SJSA1 (cell line): ENCODE measurements at places on chromosomes 7 and 10.

DNA sequence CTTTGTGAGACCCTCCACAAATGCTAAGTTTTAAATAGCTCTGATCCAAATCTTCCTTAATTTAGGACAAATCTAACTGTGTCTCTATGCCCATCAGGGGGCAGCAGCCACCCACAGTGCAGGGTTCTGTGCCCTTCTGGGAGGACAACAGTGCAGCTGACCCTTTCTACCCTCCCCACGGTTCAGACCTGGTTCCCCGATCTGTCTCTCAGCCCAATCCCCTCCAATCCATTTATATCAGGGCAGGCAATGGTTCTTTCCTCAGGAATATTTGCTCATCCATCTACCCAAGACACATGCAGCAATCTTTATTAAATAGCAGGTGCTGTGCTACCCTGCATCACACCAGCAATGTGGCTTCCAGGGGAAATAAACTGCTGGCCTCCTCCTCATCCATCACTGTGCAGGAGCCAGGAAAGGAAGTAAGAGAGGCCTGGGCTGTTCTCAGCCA is 4.0 kb upstream of the RBM28 start:
- H3K27me3 ChIP-seq = peaks cover 48% of the 10 kb centered on the region
- no peak overlapping the region for H3K27ac ChIP-seq
- peaks cover 4% of the 10 kb centered on the region; the same call in 1 of the 2 replicates for H3K36me3 ChIP-seq
- no peak for DNase-seq
- H3K4me3 ChIP-seq = no peak overlapping the region

GRCh38 chr10:60871215-60871614 is 72.8 kb downstream of the RHOBTB1 start:
- H3K27ac ChIP-seq = no peak overlapping the region
- peaks cover 11% of the 10 kb centered on the region; the same call in 1 of the 2 replicates for H3K4me1 ChIP-seq
- H3K36me3 ChIP-seq = peaks cover 4% of the 10 kb centered on the region; the same call in 1 of the 2 replicates

- H3K36me3 ChIP-seq = no peaks in the 10 kb centered on the region
- no peaks in the 10 kb centered on the region for H3K27me3 ChIP-seq
- no peak overlapping the region for H3K27ac ChIP-seq
- peaks cover 8% of the 10 kb centered on the region for H3K4me1 ChIP-seq
- no peak for DNase-seq
- H3K4me3 ChIP-seq = no peak overlapping the region
Measured at GRCh38 chr10:122279725-122280141, 8.6 kb downstream of the BTBD16 start.

GRCh38 chr10:14010101-14010558 is 320.6 kb downstream of the FRMD4A start:
- DNase-seq = no peak
- H3K4me3 ChIP-seq = peak overlapping the region; percentile 27
- peaks cover 18% of the 10 kb centered on the region for H3K4me1 ChIP-seq
- H3K36me3 ChIP-seq = no peaks in the 10 kb centered on the region
- peak overlapping the region; percentile 78 for H3K27ac ChIP-seq

GRCh38 chr10:7611909-7612308 is 54.9 kb downstream of the ITIH5 start:
- no peaks in the 10 kb centered on the region for H3K36me3 ChIP-seq
- H3K27me3 ChIP-seq = no peaks in the 10 kb centered on the region
- H3K4me3 ChIP-seq = no peak overlapping the region
- DNase-seq = no peak
- H3K27ac ChIP-seq = peak overlapping the region; percentile 77; the same call in 1 of the 2 replicates
- H3K4me1 ChIP-seq = peaks cover 23% of the 10 kb centered on the region

DNA sequence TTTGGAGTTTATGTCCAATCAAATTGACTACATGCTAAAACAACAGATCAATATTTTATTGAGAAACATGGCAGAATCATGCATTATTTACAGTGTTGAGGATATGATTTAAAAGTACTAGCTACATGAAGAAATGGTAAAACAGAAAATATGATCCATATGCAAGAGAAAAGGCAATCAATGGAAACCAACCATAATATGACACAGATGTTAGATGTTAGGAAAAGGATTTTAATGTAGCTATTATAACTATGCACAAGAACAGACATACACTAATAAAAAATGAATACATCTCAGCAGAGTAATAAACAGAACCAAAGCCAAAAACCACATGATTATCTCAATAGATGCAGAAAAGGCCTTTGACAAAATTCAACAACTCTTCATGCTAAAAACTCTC is 166.2 kb upstream of the CACNA2D1 start:
- H3K4me3 ChIP-seq = no peak overlapping the region
- no peaks in the 10 kb centered on the region for H3K36me3 ChIP-seq
- no peak for DNase-seq
- H3K4me1 ChIP-seq = no peaks in the 10 kb centered on the region

DNA sequence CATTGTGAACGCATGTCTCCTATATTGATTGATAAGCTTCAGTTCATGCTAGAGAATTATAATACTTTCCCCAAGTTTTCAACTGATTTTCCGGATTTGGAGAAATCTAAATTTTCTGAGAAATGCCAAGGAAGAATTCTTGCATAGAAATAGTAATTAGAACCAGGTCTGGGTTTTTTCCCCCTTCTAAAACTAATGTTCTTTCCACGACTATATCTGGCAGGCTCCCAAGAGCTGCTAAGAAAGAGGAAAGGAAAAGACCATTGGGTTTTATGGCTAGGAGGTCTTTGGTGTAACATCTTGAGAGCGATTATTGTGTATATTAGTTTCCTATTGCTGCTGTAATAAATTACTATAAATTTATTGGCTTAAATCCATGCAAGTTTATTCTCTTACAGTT is 71.8 kb upstream of the CACNB2 start:
- H3K4me3 ChIP-seq = no peak overlapping the region
- no peak overlapping the region for H3K27ac ChIP-seq
- DNase-seq = no peak

DNA sequence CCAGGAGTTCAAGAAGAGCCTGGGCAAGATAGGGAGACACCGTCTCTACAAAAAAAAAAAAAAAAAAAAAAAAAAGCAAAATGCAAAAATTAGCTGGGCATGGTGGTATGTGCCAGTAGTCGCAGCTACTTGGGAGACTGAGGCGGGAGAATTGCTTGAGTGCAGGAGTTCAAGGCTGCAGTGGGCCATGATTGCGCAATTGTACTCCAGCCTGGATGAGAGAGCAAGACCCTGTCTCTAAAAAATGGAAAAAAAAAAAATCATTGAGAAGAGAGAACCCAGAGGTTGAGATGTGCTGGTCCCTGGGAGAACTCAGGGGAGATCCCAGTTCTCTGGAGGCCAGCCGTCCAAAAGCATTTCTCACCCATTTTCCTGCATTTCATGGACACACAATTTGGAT is 95.2 kb downstream of the GALNT17 start:
- no peak overlapping the region for H3K4me3 ChIP-seq
- no peaks in the 10 kb centered on the region for H3K36me3 ChIP-seq
- H3K4me1 ChIP-seq = no peaks in the 10 kb centered on the region
- no peak for DNase-seq

DNA sequence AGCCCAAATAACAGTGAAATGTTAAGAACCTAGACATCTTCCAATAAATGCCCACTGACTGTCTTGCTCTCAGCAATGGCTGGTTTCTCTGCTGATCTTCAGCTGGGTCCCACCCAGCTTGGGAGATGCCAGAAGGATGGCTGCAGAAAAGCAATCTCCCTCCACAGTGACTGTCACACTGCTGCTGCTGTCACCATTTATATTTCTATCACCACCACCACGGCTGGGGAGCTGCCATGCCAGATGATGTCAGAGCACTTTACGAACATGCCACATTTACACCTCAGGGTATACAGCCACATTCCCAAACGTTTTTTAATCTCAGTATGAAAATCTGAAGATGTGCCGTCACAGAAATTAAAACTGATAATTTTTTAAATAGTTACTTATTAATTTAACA is 29.8 kb upstream of the FRMD4A start:
- DNase-seq = no peak
- no peak overlapping the region for H3K27ac ChIP-seq
- H3K4me3 ChIP-seq = no peak overlapping the region
- H3K27me3 ChIP-seq = no peaks in the 10 kb centered on the region; the same call in 1 of the 2 replicates
- H3K36me3 ChIP-seq = no peaks in the 10 kb centered on the region

- H3K36me3 ChIP-seq = no peaks in the 10 kb centered on the region
- no peak overlapping the region for H3K4me3 ChIP-seq
- peaks cover 10% of the 10 kb centered on the region; the same call in 1 of the 2 replicates for H3K27me3 ChIP-seq
- no peak for DNase-seq
- no peaks in the 10 kb centered on the region for H3K4me1 ChIP-seq
Measured at GRCh38 chr7:26046150-26046549, 105.8 kb upstream of the NFE2L3 start.

DNA sequence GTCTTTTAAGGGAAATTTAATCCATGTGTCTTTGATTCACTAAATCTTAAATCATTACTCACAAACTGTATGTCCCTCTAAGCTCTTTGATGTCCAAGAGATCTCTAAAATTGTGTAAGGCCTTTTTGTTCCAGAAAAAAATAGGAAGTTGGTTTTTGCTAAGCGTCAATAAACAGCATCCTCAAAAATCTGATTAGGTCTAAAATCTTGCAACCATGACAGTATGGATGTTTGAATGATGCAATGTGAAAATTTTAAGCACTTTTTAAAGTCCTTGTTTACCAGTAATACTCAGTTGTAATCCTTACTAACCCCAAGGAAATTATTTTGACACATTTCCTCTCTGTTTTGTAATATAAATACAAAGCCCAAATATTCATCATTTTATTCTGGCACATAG is 6.8 kb downstream of the MET start:
- no peak for DNase-seq
- no peaks in the 10 kb centered on the region for H3K27me3 ChIP-seq
- H3K4me1 ChIP-seq = peaks cover 6% of the 10 kb centered on the region
- H3K36me3 ChIP-seq = no peaks in the 10 kb centered on the region
- no peak overlapping the region for H3K27ac ChIP-seq
- H3K4me3 ChIP-seq = no peak overlapping the region

DNA sequence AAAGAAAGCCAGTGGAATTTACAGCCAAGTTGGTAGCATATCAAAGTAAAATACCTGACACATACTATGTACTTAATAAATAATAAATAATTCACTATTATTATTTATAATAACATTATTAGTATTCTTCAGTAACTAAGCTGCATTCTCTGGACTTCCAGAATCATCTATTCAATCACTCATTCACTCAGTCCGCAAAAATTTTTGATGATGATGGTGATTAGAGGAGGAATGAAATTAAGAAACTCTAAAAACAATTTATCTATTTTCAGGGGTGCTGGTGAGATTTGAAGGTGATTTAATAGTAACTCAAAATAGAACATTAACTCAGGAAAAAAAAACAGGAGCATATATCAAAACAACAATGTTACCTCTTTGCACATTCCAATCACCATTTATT is 3.2 kb upstream of the LIPN start:
- no peaks in the 10 kb centered on the region for H3K36me3 ChIP-seq
- H3K4me3 ChIP-seq = no peak overlapping the region
- H3K27ac ChIP-seq = no peak overlapping the region

DNA sequence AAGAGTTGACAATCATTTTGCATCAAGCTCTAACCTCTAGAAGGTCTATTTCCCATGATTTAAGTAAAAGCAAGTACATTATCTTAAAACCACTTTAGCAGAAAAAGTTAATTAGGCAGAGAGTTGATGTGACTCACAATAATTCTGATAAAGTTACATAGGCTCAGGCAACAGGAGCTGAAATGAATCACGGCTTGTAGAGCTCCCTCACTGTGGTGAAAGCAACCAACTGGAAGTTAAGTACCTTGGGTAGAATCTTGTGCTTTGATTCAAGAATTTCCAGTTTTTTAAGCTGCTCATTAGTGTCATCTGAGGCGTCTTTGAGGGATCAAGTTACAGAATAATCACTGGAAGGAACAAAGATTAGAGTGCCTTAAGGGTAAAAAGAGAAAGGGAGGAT is 68.9 kb upstream of the NFE2L3 start:
- H3K4me3 ChIP-seq = no peak overlapping the region
- H3K4me1 ChIP-seq = no peaks in the 10 kb centered on the region
- H3K27ac ChIP-seq = no peak overlapping the region
- no peak for DNase-seq

- H3K27me3 ChIP-seq = no peaks in the 10 kb centered on the region
- DNase-seq = no peak
- H3K36me3 ChIP-seq = no peaks in the 10 kb centered on the region
- no peak overlapping the region for H3K27ac ChIP-seq
- H3K4me3 ChIP-seq = no peak overlapping the region
- H3K4me1 ChIP-seq = peaks cover 30% of the 10 kb centered on the region
Measured at GRCh38 chr10:78450239-78450638, 416.6 kb downstream of the RPS24 start.
